ENCODE measurements at places on chromosomes 3 and 15.
A peak's percentile ranks its signal among the peaks of the same experiment; 100 is the strongest.

DNA sequence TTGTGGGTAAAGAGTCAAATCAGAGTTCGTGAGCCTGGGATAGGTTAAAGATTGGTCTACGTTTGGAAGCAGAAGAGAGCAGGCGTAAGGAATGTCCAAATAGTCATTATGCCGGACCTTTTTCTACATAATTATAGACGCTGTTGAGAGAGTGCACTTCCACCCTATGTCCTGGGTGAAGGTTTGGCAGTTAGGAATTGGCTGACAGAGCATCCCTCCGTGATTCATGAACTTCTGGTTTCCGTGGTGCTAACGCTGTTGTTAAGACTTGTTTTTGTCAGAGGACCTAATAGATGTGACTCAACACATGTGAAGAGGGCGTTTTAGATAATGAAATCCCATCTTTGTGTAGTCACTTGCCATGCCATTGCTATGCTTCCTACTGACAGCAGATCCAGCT is 1.1 kb downstream of the EAF1 start:
- DNase-seq: peak; percentile 9

- peak; percentile 97 for DNase-seq
These were observed 38.7 kb upstream of the MGA start for GRCh38 chr15:41621200-41622193.

- no peak for DNase-seq
These were observed 6.7 kb downstream of the TNFSF10 start for GRCh38 chr3:172516318-172517214.

- no peak for DNase-seq
These were observed 662.9 kb upstream of the TBL1XR1 start for GRCh38 chr3:177860184-177860583.

Measured in muscle of back (tissue), 13 donors.